Thyroid gland (tissue), 4 donors: ENCODE measurements at places on chromosomes 2 and 18. TPM values are rescaled to one million over a fixed set of nuclear protein-coding genes. Genes with fewer than 3 reads are reported as not detected.

DOK6 gene
- 3.1 TPM for total RNA-seq

GRCh38 chr2:108956375-108956774, 32.6 kb downstream of the EDAR start:
- H3K36me3 ChIP-seq, result no peaks in the 10 kb centered on the region
- no peaks in the 10 kb centered on the region for H3K4me1 ChIP-seq
- DNase-seq, result no peak
- no peaks in the 10 kb centered on the region for H3K27me3 ChIP-seq
- H3K27ac ChIP-seq, result no peak overlapping the region

GRCh38 chr2:181814057-181814491, 77.5 kb upstream of the ITPRID2 start:
- H3K27ac ChIP-seq, result no peak overlapping the region
- H3K4me1 ChIP-seq, result no peaks in the 10 kb centered on the region
- H3K4me3 ChIP-seq, result no peak overlapping the region
- no peaks in the 10 kb centered on the region for H3K36me3 ChIP-seq

DNA sequence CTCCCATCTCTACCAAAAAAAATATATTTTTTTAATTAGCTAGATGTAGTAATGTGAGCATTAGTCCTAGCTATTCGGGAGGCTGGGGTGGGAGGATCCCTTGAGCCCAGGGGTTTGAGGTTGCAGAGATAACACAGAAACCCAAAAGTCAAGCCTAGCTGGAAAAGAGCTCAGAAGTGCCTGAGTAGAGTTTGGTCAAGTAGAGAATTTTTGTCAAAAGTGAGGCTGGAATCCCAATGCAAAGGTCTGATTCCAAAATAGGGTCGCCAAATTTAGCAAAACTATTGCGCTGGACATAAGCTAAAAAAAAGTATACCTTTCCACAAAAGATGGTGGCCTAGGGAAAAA, 15.5 kb upstream of the MSH6 start:
- no peak overlapping the region for H3K27ac ChIP-seq
- H3K4me3 ChIP-seq, result no peak overlapping the region
- H3K36me3 ChIP-seq, result no peaks in the 10 kb centered on the region
- no peaks in the 10 kb centered on the region for H3K4me1 ChIP-seq
- DNase-seq, result no peak

TAF4B gene
- total RNA-seq, result 12.7 TPM

- peak overlapping the region; percentile 94 for H3K27ac ChIP-seq
- H3K4me3 ChIP-seq, result peak overlapping the region; percentile 97
- DNase-seq, result no peak
- no peaks in the 10 kb centered on the region for H3K36me3 ChIP-seq
Measured at GRCh38 chr18:21742315-21742687, 1.7 kb downstream of the MIB1 start.

MARCHF4 gene
- 0.15 TPM for total RNA-seq

CTLA4 gene
- 1.5 TPM for total RNA-seq

DNA sequence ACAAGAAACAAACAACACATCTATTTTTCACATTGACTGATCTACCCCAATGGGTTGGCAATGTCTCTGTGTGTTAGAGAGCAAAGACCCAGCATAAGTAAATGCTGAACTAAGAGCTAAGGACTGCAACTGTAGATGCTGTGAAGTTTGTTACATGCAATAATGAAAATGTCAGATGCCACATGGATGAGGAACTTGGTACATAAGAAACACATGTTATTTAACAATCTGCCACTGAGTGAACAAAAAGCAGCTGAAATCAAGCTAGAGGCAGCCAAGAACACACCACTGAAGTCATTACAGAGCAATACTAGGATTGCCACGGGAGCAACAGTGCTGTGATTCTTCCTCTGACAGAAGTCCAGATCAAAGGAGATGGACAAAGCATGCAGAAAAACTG, 389.4 kb downstream of the CDH2 start:
- no peaks in the 10 kb centered on the region for H3K4me1 ChIP-seq
- no peaks in the 10 kb centered on the region for H3K36me3 ChIP-seq
- H3K27ac ChIP-seq, result no peak overlapping the region
- DNase-seq, result no peak
- H3K27me3 ChIP-seq, result no peaks in the 10 kb centered on the region
- no peak overlapping the region for H3K4me3 ChIP-seq

GRCh38 chr2:239534581-239535412, 134.0 kb upstream of the HDAC4 start:
- no peaks in the 10 kb centered on the region for H3K36me3 ChIP-seq
- H3K4me3 ChIP-seq, result no peak overlapping the region
- no peak overlapping the region for H3K27ac ChIP-seq

DNA sequence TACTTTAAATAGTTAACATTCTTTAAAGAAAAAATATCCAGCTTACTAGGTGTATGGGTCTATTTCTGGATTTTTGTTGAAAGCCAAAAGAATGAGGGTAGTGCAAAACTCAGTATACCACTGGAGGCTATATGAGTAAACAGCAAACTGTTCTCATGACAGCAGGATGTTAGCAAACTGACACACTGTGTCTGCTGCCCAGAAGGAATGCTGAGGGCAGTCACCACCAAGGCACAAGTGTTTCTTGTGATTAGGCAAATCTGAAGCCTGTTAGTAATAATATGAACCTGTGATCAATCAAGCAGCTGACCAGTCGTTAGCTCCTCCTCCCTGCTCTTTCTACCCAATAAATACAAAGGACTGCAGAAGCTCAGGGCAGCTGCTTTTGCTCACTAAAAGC, 50.5 kb upstream of the SULT1C3 start:
- H3K4me3 ChIP-seq, result no peak overlapping the region
- no peaks in the 10 kb centered on the region for H3K27me3 ChIP-seq
- no peaks in the 10 kb centered on the region for H3K4me1 ChIP-seq
- H3K36me3 ChIP-seq, result no peaks in the 10 kb centered on the region
- DNase-seq, result peak; percentile 8

GRCh38 chr2:54419388-54419787, 36.7 kb upstream of the SPTBN1 start:
- H3K4me3 ChIP-seq, result no peak overlapping the region
- H3K4me1 ChIP-seq, result peaks cover 12% of the 10 kb centered on the region
- H3K27me3 ChIP-seq, result no peaks in the 10 kb centered on the region
- DNase-seq, result no peak

GRCh38 chr2:147623328-147623727, 221.5 kb upstream of the ACVR2A start:
- H3K4me1 ChIP-seq, result no peaks in the 10 kb centered on the region
- no peak overlapping the region for H3K4me3 ChIP-seq
- no peaks in the 10 kb centered on the region for H3K27me3 ChIP-seq
- H3K27ac ChIP-seq, result no peak overlapping the region
- DNase-seq, result no peak

- no peak for DNase-seq
- H3K36me3 ChIP-seq, result no peaks in the 10 kb centered on the region
- no peak overlapping the region for H3K4me3 ChIP-seq
- no peaks in the 10 kb centered on the region for H3K4me1 ChIP-seq
- H3K27ac ChIP-seq, result no peak overlapping the region
- H3K27me3 ChIP-seq, result no peaks in the 10 kb centered on the region
Measured at GRCh38 chr2:424306-425171, 136.6 kb upstream of the ALKAL2 start.

LYPD1 gene
- 1.9 TPM for total RNA-seq

DNA sequence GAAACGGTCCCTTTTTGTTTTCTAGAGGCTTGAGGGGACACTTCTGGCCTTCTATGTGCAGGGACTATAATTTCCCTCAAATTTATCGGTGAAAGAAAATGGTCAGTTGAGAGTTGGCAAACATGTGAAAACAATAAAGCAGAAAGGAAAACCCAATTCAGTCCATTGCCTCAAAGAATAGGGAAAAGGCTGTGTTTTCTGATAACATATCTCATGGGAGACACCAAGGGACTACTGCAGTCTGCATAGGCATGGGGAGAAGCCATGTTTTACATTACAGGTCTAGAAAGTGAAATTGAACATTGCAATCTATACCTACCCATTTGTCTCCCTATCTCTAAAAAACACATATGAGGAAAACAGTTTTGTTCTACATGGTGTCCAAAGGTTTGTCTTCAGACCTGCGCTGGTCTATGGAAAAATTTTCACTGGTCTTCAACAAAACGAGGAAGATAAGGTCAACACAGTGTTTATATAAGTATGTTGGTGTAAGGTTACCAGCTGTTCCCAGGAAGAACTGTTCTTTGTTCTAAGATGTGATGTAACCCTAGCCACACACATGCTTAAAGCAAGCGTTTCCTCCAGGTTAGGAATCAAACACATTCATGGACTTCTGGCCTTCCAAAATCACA, 179.7 kb downstream of the MREG start:
- H3K36me3 ChIP-seq, result no peaks in the 10 kb centered on the region
- no peaks in the 10 kb centered on the region for H3K27me3 ChIP-seq
- H3K4me3 ChIP-seq, result no peak overlapping the region
- no peak overlapping the region for H3K27ac ChIP-seq

UGT1A5 gene
- total RNA-seq, result 1.8 TPM
